ENCODE measurements at places on chromosomes 7 and 10.

- peak; percentile 34 for DNase-seq
Measured at GRCh38 chr7:7761340-7761973, 43.0 kb upstream of the RPA3 start.

- DNase-seq: no peak
Measured at GRCh38 chr10:118605694-118606093, 10.2 kb upstream of the PRLHR start.

DNA sequence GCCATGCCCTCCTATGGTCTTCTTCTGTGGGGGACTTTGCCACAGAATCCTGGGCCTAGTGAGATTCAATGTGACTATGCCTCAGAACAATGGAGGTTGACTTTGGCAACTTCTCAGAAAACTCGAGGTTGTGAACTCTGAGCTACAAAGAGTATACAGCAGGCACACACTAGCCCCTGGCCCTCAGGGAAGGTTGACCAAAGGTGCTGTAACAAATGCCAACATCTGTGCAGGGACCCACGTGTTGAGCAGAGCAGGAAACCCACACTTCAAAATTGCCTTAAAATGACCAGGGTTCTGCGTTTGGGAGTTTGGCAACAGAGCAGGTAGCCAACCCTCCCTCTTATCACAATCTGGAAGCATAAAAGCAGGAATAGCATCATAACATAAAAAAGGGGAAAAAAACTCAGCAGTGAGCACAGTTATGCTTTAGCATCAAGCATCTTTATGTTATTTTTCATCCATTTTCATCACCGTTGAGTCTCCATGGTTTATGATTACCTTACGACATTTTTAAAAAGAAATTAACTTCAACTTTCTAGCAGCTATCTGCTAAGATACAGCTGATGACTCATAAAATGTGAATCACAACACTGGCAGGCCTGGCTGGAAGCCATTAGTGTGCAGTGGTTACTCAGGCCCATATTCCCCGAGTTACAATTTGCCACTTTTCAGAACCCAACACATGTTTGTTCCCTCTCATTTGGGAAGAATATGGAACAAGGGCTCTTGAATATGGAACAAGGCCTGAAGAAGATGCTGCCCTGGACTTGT is 11.1 kb downstream of the PRLHR start:
- DNase-seq: no peak

DNA sequence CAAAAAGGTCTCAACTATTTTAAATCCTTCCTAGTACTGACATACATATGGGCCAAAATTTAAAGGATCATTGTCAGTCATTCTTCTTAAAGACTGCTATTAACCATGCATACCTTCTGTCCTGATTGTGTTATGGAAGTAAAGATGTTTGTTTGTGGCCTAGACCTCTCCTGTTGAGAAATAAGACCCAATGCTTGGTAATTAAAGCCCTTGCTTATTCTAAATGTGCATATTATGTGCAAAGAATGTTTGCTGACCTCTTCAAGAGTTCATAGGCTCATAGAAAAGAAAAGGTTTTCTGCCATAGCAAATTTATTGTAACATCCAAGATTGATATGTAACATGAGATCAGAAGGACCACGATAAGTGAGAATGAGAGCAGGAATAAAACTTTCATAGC is 145.6 kb downstream of the TWIST1 start:
- DNase-seq: no peak

Measured in amniotic stem cell (primary cell).